GOT3 (cell line): ENCODE measurements at places on chromosomes 16 and 17.

DNA sequence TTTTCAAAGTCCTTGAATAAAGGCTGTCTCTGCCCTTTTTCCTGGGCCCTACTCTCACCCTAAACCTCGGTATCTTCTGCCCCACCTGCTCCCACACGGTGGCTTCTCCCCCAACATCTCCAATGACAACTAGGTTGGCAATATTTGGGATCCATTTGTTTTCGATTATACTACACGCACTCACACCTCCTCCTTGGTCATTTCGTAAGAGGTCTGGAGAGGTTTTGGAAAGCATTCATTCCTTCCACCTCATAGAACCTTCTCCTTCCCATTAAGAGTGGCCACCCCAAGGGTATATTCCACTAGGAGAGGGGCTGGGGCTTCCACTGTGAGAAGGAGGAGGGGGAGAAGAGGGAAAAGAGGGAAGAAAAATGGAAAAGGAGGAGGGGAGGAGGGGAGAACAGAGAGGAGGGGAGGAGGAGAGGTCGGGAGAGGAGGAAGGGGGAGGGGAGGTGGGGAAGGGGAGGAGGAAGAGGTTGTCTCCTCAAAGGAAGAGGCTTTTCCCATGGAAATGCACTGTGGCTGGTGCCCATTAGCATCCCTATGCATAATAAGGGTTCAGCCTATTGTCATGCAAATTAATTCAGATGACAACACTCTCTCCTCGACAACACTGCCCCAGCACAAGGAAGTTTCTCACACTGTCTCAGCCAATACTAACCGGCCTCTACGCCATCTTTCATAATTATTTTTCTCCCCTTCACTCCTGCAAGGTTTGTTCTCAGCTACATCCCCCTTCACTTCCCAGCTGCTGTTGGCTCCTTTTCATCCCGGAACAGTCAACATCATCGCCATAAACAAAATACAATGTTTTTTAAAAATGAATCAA is 30.0 kb downstream of the SOX9 start:
- DNase-seq: no peak

DNA sequence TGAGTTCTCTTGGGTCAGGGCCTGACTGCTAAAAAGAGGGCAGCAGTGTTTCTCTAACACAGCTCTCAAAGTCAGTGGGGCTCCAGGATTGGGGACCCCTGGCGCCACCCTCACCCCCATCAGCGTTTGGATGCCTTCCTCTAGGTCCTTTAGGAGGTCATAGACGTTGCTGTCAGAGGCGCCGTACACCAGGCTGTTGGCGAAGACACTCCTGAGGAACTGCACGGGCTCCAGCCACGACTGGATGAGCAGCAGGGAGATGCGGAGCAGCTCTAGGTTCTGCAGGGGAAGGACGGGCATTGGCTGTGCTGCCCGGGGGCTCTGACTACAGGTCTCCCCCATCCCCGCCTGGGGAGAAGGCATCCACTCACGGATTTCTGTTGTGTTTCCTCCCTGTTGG is 993 bp downstream of the GH1 start:
- no peak for DNase-seq

GRCh38 chr16:85983606-85984230 is 84.8 kb downstream of the IRF8 start:
- DNase-seq: no peak

DNA sequence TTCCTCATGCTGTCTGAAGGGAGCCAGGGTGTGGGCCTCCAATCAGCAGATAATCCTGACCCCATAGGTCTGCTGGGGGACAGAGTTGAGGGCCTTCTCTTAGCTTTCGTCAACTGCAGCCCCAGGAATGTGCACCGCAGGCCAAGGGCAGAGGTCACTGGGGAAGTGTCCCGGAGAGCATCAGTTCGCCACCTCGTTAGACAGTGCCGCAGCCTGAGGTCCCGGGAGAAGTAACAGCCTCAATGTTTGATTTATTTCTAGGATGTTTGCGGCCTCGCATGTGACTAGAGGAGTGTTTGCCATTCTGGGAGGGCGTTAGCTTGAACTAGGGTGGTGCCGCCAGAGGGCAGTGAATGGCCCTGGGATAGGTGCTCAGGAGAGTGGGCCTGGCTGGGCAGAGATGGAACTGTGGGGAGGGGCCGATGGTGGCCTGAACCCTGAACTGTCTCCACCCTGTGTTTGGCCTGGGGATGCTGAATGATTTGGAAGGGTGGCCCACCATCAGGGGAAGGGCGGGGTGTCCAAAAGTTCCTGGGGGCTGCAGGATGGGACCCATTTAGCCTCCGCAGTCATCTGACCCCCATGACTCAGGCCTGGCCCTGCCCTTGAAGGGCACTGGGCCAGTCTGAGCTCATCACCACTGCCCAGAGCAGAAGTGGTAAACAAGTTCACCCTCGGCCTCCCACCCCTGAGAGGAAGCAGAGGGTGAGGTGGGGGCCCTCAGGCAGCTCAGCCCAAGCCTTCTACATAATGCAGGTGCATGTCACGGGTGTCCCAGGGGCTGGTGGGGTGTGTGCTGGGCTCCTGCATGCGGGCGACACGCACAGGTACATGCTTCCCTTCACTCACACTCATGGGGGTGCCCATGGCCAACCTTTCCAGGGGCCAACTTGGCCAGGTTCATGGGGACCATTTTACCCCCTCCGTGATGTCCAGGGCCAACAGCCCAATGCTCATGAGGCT is 12.4 kb upstream of the TAC4 start:
- no peak for DNase-seq

- no peak for DNase-seq
These were observed 12.7 kb downstream of the TMEM11 start for GRCh38 chr17:21201298-21201595.

GRCh38 chr17:4407216-4407615 is 26.5 kb upstream of the SPNS3 start:
- no peak for DNase-seq

- no peak for DNase-seq
These were observed 499.8 kb upstream of the CDH11 start for GRCh38 chr16:65621640-65622039.

DNA sequence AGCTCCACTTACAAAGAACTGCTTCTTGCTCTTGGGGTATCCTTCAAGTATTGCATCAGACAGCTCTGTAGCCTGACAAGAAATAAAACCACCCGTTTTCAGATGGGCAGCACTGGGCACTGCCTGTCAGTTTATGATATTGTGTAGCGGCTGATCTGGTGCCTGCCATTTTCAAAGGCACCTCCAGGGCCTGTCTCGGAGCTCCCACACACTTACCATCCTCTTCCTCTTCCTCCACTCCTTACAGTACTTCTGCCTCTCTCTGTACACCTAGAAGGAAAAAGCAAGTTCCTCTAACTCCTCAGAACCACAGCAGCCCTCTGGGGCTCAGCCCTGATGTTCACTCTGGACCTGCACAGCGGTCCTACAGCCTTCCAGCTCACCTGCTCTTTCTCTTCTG is 4.4 kb downstream of the PSMC3IP start:
- DNase-seq: no peak

- DNase-seq: no peak
These were observed 21.4 kb downstream of the UNC13D start for GRCh38 chr17:75822800-75823166.

GRCh38 chr17:50275279-50275678 is 1.0 kb downstream of the TMEM92 start:
- no peak for DNase-seq

DNA sequence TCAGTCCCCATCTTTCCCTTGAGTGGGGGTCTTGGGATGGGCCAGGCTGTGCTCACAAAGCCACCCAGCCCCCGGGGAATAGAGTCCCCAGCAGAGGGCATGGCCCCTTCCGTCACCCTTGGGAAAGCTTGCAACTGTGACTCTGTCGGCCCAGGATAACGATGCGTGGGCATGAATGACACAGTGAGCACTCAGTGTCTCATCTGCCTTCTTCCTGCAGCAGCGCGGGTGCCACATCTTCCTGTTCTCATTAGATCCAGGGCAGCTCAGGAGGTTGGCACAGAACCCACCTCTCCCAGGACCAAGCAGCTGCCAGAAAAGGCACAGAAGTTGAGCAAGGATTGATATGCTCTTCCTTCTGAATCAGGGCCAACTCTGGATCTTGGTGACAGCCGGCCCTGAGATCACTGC is 84.7 kb downstream of the MRC2 start:
- DNase-seq: no peak

- no peak for DNase-seq
These were observed 59.2 kb downstream of the ABCC1 start for GRCh38 chr16:16008666-16009065.

DNA sequence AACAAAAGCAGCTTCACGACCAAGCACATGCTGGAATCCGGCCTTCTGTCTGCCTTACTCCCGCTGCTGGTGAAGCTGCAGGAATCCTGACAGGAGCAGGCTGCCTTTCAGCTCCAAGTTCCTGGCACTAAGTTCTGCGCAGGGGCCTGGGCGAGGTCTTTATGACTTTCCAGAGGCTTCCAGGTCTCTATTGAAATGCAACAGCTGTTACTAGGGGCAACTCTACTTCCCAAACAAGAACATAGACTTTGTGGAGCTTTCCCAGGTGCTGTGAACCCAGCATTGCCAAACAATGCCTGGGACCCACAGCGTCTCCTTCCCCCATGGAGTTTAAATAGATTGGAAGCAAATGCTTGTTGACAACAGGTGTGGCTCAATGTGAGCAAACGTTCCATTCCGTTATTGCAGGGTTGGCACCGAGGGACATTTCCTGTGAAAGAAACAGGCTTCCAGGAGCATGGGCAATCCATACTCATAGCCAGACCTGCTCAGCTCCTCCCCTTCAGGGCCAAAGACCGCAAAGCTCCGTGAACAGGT is 156.0 kb downstream of the CDH13 start:
- DNase-seq: no peak

- no peak for DNase-seq
These were observed 24.8 kb upstream of the CEP20 start for GRCh38 chr16:15913046-15913698.

DNA sequence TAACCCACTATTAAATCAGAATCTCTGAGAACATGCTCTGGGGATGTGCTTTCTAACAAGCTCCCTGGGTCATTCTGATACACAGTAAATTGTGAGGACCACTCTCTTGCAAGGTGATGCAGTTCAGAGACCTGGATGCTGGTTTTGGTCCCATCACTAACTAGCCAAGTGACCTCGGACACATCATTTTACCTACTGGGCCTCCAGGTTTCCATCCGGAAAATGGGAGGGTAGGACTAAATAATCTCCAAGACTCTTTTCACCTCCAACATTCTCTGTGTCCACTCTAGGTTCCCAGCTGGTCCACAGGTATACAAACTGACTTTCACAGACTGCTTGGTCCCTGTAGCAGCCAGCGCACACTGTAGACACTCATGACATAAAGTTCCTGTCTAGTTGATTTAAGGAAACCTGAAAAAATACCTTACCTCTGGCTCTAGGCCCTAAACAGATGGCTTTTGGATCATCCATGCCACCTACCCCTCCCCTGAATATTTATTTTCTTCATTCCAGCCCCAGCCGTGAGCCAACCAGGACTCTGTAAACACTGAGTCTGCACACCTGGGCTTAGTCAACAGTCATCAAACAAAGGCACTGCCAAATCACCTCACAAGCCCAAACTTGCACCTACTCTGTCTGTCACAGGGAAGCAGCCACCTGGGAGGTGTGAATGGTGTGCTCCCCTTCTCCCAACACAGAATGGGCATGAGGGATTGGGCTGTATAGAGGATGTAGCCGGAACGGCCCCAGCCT is 51.3 kb upstream of the MRPS23 start:
- DNase-seq: no peak

GRCh38 chr16:50881331-50881830 is 139.5 kb downstream of the CYLD start:
- no peak for DNase-seq
